Suppressor macrophage (primary cell): ENCODE measurements at places on chromosomes 4 and X.

DNA sequence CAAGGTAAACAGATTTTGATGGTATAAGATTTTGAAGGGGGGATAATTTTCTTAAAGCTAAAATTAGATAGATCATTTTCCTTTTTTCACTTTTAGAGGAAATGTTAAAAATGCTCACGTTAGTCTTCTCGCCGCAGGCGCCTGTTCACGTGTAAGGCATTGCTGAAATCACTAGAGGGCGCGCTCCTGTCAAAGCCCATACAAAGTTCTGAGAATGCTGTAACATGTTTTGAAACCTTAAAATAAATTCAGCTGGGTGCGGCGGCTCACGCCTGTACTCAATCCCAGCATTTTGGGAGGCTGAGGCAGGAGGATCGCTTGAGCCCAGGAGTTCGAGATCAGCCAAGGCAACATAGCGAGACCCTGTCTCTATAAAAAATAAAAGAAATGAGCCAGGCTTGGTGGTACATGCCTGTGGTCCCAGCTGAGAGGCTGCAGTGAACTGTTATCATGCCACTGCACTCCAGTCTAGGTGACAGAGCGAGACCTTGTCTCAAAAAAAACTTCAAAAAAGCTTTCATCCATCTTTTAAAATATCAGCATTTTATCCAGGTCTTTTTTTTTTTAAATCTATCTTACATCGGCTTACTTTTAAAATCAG is 138.0 kb downstream of the RBMX2 start:
- DNase-seq: peak; percentile 37

- no peak for DNase-seq
Observed at GRCh38 chrX:18661273-18661672, 10.6 kb downstream of the RS1 start.

- no peak for DNase-seq
Observed at GRCh38 chrX:14922437-14922836, 49.2 kb downstream of the MOSPD2 start.

DNA sequence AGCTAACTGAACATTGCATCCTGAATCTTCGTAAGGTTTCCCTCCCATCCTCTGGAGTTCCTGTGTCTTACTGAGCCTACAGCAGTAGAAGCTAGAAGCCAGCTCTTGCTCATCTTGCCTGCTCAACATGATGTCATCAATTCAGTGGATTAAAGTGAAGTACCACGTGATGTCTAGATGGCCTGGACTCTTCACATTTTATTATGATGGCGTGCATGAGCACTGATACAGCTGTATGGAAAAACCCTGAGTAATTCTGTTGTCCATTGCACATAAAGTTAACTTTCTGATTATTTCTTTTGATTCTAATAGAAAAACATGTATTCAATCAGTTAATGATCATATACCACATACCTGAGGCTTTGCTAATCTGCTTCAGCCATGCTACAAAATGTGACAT is 2387.7 kb upstream of the TENM3 start:
- DNase-seq: no peak

DNA sequence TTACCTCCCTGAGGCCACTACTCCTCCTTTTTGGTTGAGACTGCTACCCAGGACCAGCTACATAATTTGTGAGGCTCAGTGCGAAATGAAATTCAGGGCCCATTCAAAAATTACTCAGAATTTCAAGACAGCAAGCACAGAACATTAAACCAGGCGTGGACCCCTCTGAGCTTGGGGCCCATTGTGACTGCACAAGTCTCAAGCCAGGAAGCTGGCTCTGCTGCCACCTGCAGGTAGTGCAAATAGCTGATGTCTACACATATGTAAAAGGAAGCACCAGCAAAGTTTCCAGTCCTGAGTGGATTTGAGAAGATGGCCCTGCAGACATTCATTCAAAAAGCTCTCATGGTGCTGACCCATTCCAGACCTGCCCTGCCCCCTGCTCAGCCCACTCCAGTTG is 213.4 kb upstream of the LNX1 start:
- peak; percentile 66 for DNase-seq

GRCh38 chr4:102169345-102169744 is 175.9 kb downstream of the SLC39A8 start:
- no peak for DNase-seq

DNA sequence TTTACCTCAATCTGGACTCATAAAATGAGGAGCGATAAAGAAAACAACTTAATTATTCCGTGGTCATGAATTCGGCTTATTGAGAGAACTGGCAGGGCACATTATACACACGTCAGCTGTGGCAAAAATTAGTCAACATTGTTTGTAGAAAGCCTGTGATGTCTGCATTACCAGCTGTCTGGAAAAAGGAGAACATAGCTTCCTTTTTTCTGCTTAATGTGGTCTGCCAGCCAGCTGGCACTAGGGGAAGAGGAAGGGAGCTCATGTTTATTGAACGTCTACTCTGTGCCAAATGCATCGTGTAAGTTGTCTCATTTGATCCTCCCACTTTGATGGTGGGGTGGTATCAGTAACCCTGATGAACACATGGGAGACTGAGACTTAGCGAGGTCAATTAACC is 367.6 kb downstream of the ARHGAP24 start:
- DNase-seq: peak; percentile 89

DNA sequence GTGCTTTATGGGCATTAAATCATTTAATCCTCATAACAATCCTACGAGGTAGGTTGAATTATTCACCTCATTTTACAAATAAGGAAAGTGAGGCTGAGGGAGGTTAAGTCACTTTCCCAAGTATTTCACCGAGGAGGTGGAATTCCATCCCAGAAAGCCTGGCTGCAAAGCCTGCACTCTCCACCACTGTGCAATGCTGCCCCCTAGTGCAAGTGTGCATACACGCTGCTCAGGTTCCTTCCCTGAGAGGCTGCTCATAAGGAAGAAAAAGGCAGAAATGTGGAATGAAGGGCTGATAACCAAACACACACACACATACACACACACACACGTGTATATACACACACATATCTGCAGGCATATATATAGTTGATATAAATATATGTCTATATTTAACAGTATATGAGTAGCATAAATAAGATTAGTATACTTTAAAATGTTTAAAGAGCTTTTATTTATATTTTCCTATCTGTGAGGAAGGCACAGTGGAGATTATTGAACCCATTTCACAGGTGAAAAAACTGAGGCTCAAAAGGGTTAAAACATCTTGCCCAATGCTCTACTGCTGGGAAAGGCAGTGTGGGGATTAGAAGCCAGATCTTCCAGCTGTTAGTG is 714.5 kb upstream of the TENM3 start:
- DNase-seq: peak; percentile 61

DNA sequence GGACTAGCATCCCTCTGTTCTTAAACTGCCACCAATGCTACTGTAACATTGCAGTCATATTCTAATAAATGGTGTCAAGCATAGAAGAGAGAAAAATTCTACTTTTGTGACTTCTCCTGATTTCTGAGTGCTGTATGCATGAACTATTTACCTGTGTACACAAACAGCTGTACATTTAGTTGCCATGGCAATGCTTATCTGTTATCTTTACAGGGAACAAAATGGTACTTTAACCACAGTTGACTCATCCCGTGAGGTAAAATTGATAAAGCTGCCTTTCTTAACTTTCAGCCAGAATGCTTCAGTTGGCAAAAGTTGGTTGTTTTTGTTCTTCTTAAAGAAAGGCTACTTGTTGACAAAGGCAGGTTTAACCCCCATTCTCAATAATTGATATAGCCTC is 587.5 kb upstream of the MAGEB2 start:
- DNase-seq: no peak

DNA sequence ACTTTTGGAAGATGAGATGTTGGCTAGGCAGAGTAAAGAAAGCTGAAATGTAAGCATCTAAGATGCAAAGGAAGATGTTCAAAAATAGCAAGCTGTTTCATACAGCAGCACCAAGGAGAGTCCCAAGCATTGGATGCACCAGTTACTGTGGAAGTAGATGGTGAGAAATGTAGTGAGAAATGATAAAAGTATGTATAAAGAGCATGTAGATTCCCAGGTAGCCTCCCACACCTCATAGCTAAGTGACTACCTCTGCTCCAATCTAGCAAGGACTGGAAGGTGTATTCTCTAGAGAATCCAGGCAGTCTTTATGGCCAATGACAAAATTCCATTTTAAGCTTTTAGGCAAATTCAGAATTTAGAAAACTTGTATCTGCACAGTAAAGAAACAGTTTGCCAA is 50.9 kb upstream of the C4orf54 start:
- no peak for DNase-seq

DNA sequence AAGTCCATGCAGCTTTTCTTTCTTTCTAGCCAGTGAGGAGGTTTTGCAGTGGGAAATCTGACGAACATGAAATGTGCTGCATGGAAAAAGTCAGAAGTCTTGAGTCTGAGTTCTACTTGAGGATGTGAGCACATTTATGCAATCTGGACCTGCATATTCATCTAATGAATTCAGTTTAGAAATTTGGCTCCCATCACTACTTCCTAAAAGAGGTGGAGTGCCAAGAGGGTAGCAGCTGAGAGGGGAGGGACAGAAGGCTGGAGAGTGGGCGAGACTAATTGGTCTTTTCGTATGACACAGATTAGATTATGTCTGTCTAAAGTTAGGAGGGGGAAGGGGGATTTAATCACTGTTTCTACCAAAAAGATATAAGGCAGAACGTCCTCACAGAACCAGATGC is 535.9 kb downstream of the IQCM start:
- no peak for DNase-seq

GRCh38 chr4:1899149-1900086 is 28.2 kb downstream of the NSD2 start:
- peak; percentile 91 for DNase-seq

DNA sequence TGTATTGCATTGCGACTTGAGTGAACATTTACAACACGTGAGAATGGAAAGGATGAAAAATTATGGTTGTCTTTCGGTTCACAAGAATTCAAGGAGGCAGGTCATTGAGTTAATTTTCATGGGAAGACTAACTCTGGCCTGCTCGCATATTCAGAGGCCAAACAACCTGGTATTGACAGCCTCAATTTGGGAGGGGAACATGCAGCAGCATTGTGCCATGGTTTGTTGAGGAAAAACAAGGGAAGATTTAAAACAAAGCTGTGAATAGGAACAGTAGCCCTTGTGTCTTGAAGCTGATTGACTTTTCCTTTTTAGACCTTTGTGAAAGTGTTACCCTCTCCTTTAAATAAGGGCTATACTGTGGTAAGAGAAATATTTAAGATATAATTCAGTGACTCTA is 31.9 kb downstream of the FAT4 start:
- no peak for DNase-seq

GRCh38 chr4:107115185-107115847 is 79.2 kb upstream of the DKK2 start:
- DNase-seq: no peak

DNA sequence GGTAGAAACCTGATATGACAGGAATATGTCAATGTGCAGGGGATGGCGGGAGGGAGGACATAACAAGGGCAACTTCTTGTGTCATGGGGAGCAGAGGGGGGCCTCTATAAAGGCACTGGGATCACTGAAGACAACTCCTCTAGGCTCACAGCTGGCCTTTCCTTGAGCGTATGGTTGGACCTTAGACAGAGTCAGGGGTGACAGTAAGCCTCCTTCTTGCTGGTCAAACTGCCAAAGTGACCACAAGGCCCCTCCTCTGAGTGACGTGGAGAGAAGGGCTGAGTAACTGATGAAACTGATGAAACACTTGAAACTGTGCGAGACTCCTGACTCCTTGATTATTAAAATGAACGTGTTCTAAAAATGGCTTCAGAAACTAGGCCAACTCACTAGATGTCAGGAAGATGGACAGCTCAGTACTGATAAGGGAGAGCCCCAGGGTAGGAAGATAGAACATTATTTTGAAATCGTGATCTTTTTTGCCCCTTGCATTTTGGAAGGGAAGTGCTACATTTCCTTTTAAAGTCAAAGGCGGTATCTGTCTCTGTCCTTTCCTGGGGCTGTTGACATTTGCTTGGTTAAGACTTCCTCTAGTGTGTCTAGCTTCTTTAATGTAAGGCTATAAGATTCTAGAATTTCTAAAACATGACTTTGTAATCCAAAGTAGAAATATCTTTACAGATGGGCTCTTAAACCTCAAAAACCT is 1.6 kb downstream of the RAB33A start:
- DNase-seq: peak; percentile 79

DNA sequence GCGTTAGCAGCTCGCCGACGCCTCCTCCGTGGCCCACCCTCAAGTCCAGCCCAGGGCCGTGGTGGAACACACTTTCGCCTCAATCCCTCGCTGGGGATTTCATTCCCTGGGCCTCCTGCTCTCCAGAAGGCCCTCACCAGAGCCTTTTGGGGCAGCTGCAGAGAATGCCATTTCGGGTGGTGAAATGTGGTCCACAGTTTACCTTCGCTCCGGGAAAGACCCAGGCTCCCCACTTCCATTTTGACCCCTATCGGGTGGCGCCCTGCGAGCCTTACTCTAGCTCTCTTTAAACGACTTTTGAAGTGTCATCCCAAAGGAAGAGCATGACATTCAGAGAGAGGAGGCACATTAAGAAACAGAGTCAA is 496 bp downstream of the SH2D1A start:
- DNase-seq: no peak

GRCh38 chr4:25484243-25484721 is 107.2 kb downstream of the ANAPC4 start:
- no peak for DNase-seq

DNA sequence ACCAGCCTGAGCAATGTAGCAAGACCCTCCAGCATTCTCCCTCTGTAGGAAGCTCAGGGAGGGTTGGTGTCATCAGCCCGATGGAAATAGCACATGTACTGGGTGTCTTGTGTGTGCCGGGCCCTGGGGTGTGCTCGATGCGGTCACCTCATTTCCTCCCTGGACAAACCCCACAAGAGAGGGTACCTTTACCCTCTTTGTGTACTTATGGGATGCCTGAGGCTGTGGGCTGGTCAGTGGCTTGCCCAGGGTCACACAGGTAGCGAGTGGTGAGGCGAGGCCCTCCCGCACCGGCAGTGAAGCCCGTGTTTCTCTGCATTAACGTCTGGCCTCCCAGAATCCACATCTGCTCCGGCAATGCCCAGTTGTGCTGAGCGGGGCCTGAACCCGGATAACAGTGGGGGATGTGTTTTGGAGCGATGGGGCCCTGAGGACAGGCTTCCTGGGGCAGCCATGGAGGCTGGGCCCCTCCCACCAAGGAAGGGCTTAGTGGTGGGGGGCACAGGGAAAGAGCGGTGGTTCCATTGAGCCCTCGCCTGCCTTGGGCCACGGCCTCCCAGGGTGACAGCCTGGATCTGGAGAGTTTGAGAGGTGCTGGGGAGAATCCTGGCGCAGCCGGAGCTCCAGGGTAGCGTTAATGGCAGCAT is 8.1 kb downstream of the PSAPL1 start:
- DNase-seq: no peak

DNA sequence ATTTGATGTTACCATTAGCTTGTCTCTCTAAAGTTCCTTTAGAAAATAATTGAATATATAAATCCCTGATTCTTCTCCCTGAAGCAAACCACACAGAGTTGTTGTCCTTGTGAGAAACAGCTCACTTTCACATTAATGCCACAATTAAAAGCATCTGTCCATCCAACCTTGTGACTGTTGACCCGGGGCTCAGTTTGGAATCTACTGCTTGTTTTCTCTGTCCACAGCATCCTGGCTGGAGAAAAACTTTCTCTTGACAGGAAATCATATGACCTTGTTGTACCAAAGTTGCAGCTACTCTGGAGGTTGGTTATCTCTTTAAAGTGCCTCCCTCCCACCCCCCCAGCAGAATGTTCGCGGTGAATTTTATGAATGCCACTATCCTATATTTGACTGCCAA is 3.1 kb downstream of the PRKG2 start:
- DNase-seq: no peak

- no peak for DNase-seq
Observed at GRCh38 chrX:16853537-16853936, 16.6 kb downstream of the RBBP7 start.
